NCI-H345 (cell line): ENCODE measurements at places on chromosomes 11 and 22.
A peak's percentile ranks its signal among the peaks of the same experiment; 100 is the strongest.

GRCh38 chr11:123184531-123184930 is 10.5 kb downstream of the CLMP start:
- no peak for DNase-seq

DNA sequence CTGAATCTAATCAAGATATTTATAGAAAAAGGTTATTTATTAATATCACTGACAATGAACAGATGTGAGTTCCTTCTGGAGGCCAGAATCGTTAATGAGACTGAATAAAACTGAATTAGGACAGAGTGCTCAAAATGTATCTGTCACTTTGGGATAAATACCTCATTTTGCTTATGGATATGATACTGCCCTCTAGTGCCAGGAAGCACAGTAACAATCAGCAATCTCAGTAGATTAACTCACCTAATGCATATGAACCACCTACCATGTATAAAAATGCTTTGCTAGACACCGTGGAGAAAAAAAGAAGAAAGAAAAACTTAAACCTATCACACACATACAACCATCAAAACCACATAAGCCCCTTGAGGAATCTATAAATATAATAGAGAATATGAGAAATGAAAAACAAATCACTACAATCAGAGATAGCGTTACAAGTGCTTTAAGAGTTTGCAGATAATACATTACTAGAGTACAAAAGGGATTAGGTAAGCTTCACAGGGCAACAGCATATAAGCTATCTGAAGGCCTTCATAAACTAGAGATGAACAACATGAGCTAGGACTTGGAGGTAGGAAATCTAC is 117.4 kb downstream of the SGSM3 start:
- peak; percentile 11 for DNase-seq

- no peak for DNase-seq
These were observed 470.1 kb upstream of the LARGE1 start for GRCh38 chr22:34390400-34390799.

DNA sequence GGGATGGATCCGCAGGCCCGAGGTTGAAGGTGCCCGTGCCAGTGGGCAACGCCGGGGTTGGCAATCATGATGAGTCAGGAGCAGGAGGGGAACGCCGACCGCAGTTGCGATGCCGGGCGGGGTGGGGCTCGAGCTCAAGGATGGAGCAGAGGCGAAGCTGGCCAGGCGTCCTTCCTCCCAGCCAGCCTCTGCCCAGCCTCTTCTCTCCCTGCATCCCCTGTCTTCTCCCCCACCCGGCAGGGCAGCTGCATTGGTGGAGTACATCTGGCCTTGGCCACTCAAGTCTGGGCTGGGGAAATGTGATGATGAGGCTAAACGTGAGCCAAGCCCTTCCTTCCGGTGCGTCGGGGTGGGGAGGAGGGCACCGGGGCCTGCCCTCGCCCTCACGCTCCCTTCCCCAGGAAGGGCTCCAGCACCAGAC is 3.9 kb downstream of the IFITM10 start:
- no peak for DNase-seq

- no peak for DNase-seq
These were observed 2.2 kb downstream of the RPL3 start for GRCh38 chr22:39317084-39317774.

- DNase-seq = peak; percentile 63
These were observed 2.5 kb upstream of the ADM start for GRCh38 chr11:10302359-10302743.

DNA sequence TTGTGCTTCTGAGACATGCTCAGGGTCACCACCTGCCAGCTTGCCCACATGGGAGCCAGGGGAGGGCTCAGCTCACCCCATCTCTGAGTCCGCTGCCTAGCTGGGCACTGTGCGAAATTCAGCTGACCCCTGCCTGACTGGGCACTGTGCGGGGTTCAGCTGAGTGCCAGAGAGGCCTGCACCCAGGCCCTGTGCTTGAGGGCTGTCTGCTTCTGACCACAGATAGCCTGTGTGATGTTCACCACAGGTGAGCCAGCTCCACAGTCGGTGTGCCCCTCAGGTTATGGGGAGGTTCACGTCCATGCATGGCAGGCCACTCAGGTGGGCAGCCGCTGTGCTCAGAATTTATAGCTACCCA is 84.5 kb upstream of the SUSD2 start:
- no peak for DNase-seq

GRCh38 chr11:55624531-55624930 is 10.4 kb upstream of the OR4P4 start:
- no peak for DNase-seq

- DNase-seq = no peak
These were observed at the start of gene CCDC81 for GRCh38 chr11:86374586-86374985. CCDC81 (plus strand) TSS chr11:86374887; CDS start chr11:86375164, 277 bp downstream.

GRCh38 chr11:17931595-17931994 is 81.3 kb downstream of the SERGEF start:
- no peak for DNase-seq

- no peak for DNase-seq
These were observed 64.6 kb downstream of the MRTFA start for GRCh38 chr22:40571887-40572286.

DNA sequence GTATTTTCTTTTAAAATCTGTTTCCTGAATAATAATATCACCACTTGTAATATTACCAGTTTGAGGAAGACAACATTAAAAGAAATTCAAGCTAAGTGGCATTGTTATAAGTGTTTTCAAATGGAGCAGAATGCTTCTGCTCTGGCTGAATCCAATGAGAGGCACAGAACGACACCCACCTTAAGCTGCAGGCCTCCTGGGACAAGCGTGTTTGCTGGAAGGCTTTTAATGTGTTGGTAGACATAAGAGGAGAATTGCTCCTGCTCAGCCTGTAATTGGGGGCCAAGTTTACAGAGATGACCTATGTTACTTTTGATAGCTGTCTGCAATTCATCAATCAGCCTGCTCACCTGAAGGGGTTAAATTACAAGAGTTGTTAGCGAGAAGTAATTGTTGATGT is 242.2 kb downstream of the DCDC1 start:
- DNase-seq = no peak
